ENCODE measurements at places on chromosomes 4 and X.
A peak's percentile ranks its signal among the peaks of the same experiment; 100 is the strongest.

DNA sequence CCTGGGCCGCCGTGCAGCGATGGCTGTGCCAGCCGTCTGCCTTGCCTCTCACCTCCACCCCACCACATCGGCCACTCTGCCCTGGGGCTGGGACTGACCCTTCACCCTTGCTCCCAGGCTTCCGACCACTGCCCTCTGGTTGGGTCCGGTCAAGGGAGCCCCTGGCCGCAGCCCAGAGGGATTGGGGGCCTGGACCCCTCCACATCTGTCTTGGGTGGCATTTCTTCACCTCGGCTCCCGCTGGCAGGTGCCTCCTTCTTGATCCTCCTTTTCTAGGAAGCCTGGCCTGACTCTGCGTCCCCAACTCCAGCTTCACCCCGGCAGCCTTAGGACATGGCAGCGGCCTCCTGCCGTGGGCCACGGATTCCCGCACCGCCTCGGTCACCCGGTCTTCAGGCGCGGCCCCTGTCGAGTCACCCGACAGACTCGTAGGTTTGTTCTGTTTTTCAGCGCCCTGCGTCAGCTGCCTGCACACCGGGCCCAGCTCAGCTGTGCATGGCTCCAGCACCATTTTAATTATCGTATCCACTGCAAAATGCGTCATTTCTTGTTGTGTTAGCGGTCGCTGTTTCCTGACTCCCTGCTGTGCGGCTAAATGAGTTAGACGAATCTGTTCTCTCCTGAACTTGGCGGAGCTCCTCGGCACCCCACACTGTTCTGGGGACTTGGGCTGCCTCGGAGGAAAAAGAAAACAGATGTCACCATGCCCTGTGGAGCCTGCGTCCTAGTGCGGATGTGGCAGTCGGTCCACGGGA lies 124.0 kb downstream of the FAM53A start:
- no peak for DNase-seq

DNA sequence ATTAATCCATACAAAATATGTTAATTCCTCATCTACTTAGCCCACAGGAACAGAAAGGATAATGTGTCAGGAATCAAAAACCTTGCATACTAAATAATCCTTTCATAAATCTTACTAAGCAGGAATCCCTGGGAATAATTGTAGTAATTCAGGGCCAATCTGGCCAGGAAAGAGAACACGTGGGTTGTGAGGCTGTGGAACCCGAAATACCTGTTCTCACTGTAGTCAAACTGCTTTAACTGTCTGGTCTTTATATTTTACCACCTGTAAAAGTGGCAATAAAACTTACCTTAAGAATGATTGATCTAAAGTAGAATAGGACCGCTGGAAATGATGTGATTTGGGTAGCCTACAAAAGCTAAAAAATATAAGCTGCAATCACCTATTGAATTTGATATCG lies 1620.9 kb downstream of the STIM2 start:
- no peak for DNase-seq

DNA sequence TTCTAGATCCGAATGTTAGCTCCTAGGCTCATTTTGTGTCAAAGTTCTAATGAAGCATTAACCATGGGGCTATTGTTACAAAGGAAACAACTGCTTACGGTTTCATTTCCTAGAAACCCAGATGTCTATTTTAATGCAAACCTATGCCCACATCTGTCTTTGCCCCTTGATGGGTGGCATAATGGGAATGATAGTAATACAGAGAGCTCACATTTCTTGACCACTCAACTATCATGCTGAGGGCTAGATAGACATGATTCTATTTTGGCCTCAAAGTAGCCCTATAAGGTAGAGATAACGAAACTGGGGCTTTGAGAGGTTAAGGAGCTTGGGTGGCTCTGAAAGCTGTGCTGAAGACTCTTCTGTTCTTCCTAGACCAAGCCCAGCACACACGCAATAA lies 1.9 kb downstream of the TLR7 start:
- DNase-seq, result no peak

GRCh38 chr4:125710766-125711165 lies 396.0 kb downstream of the FAT4 start:
- DNase-seq, result no peak

DNA sequence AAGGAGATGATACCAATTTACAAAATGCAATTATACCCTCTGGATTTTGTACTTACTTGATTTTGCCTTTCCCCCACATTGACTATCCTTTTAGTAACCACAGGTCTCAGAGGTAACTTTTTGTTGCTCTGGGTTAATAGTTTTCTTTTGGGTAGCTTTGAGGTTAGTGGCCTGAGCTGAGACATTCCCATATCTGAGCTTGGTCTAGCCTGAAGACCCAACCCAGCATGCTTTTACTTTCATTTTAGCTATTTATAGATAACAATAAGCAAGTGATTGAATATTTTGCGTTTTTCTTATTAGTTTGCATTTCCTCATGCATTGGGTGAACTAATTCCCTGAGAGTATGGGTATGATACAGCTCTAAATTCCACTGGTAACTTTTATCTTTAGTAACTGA lies 11.8 kb downstream of the HTN1 start:
- DNase-seq, result no peak

GRCh38 chrX:70247252-70247651 lies 12.8 kb downstream of the P2RY4 start:
- no peak for DNase-seq

DNA sequence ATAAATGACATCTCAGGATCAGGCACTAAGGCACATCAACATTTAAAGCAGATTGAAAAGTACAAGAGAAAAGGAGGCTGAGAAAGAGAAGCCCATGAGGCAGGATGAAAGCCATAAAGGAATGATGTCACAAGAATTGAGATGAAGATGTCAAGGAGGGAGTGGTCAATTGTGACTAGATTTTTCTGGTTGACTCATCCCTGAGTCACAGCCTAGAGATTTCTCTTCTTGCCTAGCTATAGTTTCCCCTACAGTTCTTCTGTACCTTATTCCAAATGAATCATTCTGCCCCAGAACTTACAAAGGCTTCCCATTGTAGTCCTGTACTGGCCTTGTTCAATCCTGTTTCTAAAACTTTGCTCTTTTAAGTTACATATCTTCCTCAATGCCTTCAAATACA lies 3.4 kb upstream of the USP53 start:
- peak; percentile 98 for DNase-seq

GRCh38 chrX:114178126-114178525 lies 405.8 kb upstream of the HTR2C start:
- DNase-seq, result no peak

DNA sequence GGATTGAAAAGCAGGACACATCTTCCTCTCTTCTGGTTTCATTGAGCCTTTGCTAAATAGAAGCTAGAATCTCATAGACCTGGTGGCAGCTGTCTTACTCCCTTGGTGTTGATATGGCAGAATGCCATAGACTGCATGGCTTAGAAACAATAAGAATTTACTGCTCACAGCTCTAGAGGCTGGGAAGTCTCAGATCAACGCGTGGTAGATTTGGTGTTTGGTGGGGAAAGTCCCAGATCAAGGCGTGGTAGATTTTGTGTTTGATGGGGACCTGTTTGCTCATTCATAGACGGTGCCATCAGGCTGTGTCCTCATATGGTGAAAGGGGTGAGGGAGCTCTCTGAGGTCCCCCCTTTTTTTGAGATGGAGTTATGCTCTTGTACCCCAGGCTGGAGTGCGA lies 57.6 kb upstream of the PPP2R3B start:
- DNase-seq, result no peak

GRCh38 chr4:71449040-71449439 lies 110.2 kb downstream of the SLC4A4 start:
- no peak for DNase-seq

- no peak for DNase-seq
Observed at GRCh38 chr4:2638730-2639129, 102.3 kb downstream of the FAM193A start.

DNA sequence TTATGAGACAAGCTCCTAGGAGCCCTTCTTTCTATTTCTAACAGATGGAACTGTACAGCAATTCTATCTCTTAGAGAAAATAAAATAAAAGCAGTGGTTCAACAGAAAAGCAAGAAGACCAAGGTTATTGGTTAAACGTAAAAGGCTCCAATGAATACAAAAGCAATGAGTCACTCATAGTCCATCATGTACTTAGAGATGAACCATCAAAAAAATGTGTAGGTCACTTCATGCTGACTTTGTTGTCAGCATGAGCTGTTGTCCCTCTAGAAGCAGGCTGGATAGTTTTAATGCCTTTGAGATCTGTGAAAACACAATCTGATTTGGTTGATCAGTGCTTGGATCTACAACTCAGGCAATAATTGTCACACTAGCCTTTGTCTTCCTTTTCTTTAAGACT lies 378.6 kb upstream of the ANXA10 start:
- no peak for DNase-seq

DNA sequence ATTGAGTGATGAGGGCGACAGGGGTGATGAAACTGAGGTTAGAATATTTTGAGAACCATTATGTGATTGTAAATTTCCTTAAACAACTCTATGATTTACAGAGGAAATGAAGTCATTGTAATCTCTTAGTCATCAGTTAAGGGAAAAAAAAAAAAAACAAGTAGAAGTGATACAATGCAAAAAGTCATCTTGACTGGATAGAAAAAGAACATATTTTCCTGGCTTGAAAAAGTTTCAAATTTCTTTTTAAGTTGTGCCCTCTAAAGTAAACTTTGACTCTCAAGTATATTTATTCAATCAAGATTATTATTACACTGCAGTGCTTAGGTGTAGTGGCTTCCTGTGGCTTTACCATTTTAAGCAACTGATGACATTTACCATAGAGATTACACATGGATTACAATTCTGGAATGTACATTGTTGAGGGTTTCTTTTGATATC lies 40.6 kb downstream of the GABRB1 start:
- DNase-seq, result peak; percentile 8

DNA sequence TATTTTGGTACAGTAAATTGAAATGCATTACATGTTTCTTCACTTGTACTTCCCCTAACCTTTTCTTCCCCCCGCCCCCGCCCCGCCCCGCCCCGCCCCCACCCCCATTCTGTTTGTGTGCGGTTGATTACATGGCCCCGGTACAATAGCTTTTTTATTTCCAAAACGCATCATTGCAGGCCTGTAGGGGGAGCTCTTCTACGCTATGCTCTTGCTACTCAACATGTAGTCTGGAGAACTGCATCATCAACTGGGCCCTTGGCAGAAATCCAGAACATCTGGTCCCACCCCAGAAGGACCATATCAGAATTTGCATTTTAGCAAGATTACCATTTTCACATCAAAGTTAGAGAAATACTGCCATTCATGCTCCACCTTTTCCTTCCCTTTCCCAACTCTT lies 333.3 kb upstream of the DDX53 start:
- peak; percentile 22 for DNase-seq

DNA sequence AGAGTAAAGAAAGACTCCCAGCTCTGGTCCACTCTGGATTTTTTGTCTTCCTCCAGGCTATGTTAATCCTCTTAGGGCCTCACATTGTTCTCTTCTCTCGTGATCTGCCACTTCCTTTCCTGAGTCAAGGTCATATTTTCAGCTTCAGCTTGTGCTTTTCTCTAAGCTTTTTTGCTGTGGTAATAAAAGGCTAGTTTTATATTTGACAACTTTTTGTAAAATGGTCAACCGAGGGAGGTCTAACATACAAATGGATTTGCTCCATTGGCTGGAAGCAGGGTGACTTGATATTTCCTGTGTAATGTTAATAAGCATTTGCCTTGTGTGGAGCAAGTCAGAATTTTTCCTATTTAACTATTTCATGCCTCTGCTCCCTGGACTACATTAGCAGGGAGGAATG lies 239.7 kb downstream of the RAB28 start:
- DNase-seq, result peak; percentile 35

DNA sequence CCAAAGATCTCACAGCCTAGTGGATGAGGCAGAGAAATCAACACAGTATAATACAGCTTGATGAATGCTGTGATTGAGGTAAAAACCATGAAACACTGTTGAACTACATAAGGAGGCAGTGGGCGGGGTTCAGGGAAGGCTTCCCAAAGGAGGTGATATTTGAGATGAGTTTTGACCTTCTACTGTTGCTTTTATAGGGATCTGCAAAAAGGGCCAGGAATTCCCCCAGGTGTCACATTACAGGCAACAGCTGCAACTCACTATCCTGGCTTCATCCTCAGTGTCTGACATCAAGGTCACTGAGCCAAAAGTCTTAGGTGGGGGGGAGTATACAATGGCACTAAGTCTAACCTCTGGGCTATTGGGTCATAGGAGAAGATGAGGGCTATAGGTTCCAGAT lies 185.7 kb upstream of the NRK start:
- DNase-seq, result no peak

DNA sequence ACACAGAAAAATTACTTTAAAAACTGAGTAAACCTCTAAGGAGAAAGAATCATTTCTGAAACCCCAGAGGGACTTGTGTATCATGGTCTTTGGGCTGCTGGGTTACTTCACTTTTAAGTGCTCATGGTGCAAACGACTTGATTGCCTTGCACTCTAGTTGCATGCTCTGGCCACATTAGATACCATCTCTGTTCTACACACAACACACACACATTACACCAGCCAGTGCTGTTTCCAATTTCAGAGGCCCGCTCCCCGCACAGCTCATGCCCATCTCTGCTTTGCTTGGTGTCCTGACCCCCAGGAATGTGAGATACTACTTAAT lies 2.1 kb downstream of the PPP3CA start:
- DNase-seq, result no peak

GRCh38 chr4:76215077-76215476 lies 1.5 kb upstream of the SCARB2 start:
- DNase-seq, result no peak

- no peak for DNase-seq
Observed at GRCh38 chr4:16914208-16914607, 15.8 kb upstream of the LDB2 start.

- DNase-seq, result peak; percentile 73
Observed at GRCh38 chr4:86536151-86536550, 58.0 kb upstream of the PTPN13 start.

DNA sequence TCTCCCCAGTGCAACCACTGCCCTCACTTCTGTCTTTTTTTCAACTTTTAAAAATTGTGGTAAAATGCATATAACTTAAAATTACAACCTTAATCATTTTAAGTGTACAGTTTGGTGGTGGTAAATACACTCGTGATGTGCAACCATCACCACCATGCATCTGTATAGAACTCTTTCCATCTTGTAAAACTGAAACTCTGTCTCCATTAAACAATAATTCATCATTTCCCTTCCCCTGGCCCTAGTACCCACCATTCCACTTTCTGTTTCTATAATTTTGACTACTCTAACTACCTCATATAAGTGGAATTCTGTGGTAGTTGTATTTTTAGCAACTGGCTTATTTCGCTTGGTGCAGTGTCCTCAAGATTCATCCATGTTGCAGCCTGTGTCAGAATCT lies 6.8 kb upstream of the CTBP1 start:
- no peak for DNase-seq

GRCh38 chr4:76758996-76759395 lies 138.9 kb downstream of the SOWAHB start:
- DNase-seq, result no peak
